ENCODE measurements at places on chromosomes 2 and 18.

- no peak for DNase-seq
These were observed 71.1 kb upstream of the CTLA4 start for GRCh38 chr2:203796248-203797010.

DNA sequence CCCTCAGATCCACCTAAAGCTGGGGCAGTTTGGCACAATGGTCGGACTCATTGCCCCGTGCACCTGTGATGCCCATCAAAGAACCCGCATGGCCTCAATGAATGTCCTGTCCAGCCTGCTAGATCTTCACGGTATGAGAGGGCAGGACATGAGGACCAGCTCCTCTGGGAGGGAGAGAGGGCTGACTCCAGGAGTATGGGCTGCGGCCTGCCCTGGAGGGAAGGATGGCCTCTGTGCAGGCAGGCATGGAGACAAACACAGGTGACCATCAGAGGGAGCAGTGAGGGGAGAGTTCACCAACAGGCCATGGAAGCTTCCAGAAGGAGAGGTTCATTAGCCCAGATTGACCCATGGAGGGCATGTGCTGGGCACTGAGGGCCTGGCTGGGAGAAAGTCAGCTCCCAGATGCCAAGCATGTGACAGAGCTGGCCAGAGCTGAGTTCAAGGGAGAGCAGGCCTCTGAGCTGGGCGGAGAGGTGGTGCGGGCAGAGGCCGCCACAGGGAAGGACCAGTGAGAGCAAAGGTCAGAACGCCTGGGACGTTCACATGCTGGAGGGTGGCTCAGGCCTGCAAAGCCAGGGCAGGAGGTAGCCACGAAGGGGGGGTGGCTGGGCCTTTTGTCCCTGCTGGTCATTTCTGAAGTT is 36.2 kb downstream of the HJURP start:
- DNase-seq: no peak

DNA sequence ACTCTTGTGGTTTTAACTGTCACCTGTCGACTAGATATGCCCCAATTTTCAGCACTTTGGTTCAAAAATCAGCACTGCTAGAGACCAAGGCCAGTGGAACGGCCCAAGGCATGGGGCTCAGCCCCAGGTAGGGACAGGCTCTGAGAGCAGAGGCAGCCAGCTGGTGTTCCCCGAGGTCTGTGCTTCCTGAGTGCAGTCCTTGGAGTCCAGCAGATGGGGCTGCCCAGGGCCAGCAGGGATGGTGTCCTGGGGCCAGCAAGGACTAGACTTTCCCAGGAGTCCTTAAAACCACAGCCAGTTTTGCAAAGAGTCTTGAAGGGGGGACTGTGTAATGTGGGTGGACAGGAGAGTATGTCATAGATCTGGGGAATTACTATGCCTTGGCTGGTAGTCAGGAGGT is 56.3 kb downstream of the POMC start:
- DNase-seq: no peak

DNA sequence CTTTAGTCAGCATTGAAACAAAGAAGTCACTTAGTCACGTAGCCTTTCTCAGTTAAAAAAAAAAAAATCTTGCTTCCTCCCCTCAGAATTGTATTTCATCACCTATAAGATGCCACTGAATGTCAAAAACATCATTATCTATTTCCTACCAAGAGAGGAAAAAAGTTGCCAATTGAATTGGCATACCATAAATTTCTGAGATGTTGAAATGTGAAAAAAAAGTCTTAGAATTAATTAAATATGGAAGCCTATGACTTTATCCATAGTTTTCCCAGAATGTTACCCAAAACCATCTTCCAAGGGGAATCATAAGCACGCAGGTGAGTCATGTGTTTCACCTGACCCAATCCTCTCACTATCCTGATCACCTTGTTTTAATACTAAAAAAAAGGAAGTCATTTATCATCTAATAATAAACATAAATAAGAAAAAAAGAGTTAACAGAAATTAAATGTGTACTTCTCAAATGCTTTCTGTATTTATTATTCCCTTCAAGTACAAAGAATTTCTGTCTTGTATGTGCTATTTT is 205.7 kb downstream of the TCF4 start:
- no peak for DNase-seq

- no peak for DNase-seq
These were observed 6.0 kb downstream of the RETREG2 start for GRCh38 chr2:219184121-219184520.

DNA sequence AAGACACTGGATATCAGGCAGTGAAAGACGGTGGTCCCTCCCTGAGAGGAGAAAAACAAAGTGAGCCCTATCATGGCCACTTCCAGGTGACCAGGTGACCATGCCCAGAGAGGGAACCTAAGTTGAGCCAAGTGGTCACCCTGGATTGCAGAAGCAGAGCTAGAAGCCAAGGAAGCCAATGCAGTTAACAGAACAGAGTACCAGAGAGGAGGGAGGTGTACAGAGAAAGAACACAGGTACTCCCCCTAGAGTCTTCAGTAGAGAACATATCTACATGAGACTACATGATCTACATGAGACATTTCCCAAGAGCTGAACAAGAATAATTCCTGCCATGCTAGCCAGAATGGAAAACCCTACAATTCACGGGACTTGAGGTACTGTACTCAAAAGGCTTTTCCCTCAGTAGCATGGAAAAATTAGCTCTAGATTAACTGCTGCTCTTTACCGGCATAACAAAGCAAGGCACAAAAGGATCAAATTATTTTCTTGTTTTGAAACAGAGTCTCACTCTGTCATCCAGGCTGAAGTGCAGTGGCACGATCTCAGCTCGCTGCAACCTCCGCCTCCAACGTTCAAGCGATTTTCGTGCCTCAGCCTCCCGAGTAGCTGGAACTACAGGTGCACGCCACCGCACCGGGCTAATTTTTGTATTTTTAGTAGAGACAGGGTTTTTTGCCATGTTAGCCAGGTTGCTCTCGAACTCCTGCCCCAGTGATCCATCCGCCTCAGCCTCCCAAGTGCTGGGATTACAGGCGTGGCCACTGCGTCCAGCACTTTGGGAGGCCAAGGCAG is 23.5 kb downstream of the ROCK2 start:
- no peak for DNase-seq

- no peak for DNase-seq
These were observed 236.7 kb downstream of the FHOD3 start for GRCh38 chr18:36534154-36534688.

Measured in activated CD8-positive, alpha-beta memory T cell treated with anti-CD3 and anti-CD28 coated beads, Interleukin-2, amount 10 ng/mL, durations not matched to agents 7 days and 5 days (primary cell).